ENCODE measurements at places on chromosomes 4 and X.

DNA sequence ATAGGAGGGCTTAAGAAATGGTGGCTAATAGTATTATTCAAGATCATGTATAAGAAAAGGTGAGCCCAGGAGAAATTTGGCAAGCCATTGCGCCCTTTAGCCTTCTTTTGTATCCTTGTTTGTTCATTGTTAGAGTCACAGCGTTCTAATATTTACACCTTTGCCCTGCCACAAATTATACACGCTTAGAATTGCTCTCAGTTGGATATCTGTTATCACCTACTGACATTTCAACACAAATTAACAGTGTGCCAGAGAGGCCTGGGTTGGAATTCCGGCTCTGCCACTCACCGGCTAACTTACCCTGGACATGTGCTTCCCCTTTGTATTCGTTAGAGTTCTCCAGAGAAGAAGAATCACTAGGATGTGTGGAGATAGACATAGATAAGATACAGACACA, 148.7 kb upstream of the KIT start:
- DNase-seq: no peak

- DNase-seq: no peak
Observed at GRCh38 chr4:52507774-52508173, 151.3 kb downstream of the USP46 start.

DNA sequence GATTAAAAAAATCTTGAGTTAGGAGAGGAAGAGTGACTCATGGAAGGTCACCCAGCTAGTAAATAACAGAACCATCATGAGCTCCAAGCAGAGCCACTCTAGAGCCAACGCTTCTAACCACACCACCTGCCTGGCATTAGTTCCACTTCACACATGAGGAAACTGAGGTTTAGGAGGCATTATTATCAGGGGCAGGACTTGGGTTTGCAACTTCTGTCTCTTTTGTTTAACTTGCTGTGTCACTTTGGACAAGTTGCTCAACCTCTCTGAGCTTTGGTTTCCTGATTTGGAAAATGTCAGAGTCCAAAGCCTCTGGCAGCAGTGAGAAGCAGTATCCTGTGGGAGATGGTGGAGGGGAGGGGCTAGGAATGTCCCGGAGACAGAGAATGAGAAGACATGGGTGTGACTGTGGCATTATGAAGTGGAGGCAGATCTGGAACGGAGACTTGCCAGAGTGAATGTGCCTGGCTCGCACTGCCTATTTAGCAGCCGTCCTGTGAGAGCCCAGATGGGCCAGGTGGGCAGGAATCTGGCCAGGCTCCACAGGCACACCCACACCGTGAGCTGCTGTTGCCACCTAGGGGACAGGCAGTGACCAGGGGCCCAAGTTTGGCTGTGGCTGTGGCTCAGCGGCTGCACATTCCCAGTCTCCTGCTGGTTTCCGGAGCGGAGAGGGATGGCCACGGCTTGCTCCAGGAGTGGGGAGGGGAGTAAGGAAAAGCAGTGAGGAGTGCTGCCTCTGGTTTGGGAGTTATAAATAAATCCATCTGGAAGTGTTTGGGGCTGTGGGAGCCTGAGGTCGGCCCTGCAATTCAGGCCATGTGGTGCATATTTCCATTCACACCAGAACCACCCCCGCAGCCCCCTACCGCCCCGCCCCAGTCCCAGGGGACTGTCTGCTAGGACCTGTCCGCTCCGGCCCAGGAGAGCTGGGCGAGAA, 93.4 kb downstream of the NHSL2 start:
- DNase-seq: no peak

DNA sequence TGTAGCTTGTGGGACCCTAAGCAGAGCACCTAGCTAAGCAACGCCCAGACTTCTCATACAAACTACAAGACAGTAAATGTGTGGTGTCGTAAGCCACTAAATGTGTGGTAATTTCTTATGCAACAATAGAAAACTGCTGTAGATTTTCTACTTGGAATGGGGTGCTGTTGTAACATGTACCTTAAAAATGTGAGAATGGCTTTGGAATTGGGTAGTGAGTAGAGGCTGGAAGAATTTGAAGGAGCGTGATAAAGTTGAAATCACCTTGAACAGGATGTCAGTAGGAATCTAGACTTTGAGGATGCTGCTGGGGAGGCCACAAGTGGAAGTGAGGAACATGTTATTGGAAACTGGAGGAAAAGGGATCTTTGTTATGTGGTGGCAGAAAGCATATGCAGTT, 43.2 kb upstream of the FUNDC1 start:
- no peak for DNase-seq

DNA sequence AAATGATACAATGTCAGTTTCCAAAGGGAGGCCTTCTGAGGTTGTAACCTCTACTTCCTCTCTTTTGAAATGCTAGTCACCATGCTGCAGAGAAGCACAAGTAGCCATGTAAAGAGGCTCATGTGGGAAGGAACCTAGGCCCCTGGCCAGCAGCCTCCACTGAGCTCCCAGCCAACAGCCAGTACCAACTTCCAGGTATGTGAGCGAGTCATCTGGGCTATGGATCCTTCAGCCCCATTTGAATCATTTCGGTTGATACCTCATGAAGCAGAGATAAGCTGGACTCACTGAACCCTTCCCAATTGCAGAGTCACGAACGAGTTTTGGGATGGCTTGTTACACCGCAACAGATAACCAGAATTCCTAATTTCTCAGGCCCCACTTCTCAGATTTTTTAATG, 187.0 kb upstream of the LDB2 start:
- no peak for DNase-seq

DNA sequence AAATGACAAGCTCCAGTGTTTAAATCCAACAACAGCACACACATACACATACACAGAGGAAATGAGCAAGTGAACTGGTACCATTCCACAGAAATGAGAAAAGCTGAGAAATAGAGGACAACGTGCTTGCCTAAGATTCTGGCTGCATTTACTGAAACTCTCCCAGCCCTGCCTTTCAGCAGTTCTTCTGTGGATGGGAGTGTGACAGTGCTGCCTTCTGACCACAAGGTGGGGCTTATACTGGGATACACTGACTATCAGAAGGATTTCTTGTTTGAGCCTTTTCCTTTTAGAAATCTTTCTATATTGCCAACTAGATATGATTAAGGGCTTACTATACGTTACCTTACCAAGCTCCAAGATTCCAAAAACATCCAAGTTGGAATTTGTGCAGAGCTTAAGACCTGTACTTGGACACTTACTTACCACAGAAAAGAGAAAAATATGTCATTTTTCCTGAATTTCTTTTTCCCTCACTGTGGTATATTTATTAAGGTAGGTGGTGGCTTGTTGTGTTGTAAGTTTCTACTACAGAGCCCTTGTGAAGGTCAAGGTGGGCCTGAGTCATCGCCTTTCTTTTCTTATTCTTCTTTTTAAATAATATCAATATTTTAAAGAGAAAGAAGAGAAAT, 10.7 kb upstream of the CXCL8 start:
- DNase-seq: peak; percentile 86

GRCh38 chr4:54645830-54646229, 11.9 kb upstream of the KIT start:
- DNase-seq: no peak

GRCh38 chr4:138209094-138209493, 33.1 kb downstream of the SLC7A11 start:
- no peak for DNase-seq

DNA sequence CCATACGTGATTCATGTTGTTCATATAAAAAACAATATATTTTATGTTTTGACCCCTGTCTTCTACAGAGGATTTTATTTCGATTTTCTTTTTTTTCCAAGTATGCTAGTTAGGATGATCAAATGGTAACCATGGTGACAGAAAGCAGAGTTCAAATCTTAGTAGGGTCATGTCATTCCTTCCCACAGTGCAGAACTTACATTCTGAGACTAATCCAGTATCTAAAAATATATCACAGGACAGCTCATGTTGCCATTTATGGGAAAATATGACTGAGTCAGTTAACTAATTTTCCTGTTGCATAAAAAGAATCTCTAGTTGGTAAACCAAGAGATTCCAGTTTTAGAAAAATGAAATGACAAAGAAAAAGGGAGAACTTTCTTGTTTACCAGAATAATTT, 209.5 kb downstream of the PARM1 start:
- no peak for DNase-seq

DNA sequence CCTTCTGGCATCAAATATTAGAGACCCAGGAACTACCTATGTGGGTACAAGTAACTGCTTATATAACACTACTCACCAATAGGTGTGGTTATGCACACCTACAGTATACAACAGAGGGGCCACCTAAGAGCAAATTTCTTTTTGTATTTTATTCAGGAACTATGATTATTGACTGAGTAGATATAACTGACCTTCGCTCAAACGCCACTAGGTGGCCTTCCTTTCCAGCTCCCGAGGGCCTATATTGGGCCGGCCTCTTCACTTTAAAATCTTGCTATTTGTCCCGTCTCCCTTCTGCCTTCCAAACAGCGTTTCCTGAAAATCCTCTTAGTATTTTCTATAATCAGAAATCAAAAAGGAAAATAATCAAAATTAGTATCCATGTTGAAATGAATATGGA, 19.9 kb upstream of the PABPC5 start:
- DNase-seq: no peak

- no peak for DNase-seq
Observed at GRCh38 chr4:15444276-15444675, 16.4 kb downstream of the C1QTNF7 start.

GRCh38 chr4:187840814-187841213, 154.8 kb upstream of the ZFP42 start:
- no peak for DNase-seq

DNA sequence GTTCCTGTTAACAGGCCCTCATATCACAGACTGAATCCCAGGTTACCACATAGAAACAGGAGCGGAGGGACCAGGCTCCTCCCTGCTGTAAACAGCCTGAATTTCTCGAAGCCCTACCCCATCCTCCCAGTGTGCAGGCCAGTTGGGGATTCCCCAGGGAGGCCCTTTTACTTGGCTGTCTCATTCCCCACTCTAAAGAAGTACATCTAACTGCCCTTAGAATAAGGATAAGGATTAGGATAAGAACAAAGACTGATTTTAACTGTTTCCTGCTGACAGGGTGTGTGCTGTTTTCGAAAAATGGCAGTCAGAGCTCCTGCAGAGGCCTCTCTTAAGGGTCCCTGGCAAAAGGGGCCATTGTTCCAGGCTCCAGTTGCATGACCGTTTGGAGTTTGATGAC, 133.7 kb downstream of the PAPSS1 start:
- DNase-seq: no peak

GRCh38 chr4:134567461-134567860, 365.9 kb upstream of the PABPC4L start:
- no peak for DNase-seq

DNA sequence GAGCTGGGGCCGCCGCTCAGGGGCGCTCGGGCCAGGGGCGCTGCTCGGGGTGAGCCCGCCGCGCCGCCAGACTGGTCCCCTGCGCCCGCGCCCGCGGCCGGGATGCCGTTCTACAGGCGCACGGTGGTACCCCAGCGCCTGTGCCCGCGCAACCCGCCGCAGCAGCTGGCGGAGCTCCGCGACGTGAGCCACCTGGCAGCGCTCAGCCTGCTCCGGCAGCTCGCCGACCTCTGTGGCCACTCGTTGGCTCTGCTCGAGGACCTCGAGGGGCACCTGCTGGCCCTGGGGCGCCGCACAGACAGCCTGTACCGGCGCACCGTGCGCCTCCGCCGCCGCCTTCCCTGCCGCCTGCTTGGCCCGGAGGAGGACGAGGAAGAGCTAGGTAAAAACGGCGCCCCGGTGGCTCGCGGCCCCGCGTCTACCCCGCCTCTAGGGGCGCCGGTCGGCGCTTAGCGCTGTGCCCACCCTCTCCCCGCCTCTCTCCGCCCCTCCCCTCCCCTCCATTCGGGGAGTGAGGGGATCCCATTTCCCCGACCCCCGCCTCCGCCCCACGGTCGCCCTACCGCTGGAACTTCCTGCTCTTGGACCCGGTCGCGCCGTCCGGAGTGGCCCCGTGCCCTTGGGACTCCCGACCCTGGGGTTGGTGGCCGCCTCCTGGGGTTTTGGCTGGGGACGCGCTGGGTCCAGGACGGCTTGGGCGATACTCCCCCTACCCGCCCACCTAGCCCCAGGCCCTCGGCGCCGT, 513 bp downstream of the NHSL2 start:
- DNase-seq: no peak

- no peak for DNase-seq
Observed at GRCh38 chr4:187711586-187711985, 284.0 kb upstream of the ZFP42 start.

DNA sequence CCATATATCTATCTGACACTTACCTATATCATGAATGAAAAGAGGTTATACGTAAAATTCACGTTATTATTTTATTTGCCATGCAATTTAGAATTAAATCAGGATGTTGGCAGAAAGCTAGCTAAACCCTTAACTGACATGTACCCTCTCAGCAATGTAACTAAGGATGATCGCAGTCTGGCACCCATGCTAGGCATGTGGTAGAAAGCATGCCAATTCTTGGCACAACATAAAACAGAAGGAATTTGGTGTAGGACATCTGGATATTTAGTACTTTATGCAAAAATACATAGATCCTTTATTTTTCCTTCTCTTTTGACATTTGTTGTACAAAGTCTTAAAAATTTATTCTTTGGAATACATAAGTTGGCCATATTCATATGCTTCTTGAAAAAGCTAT, 436.8 kb upstream of the FAT1 start:
- DNase-seq: no peak

DNA sequence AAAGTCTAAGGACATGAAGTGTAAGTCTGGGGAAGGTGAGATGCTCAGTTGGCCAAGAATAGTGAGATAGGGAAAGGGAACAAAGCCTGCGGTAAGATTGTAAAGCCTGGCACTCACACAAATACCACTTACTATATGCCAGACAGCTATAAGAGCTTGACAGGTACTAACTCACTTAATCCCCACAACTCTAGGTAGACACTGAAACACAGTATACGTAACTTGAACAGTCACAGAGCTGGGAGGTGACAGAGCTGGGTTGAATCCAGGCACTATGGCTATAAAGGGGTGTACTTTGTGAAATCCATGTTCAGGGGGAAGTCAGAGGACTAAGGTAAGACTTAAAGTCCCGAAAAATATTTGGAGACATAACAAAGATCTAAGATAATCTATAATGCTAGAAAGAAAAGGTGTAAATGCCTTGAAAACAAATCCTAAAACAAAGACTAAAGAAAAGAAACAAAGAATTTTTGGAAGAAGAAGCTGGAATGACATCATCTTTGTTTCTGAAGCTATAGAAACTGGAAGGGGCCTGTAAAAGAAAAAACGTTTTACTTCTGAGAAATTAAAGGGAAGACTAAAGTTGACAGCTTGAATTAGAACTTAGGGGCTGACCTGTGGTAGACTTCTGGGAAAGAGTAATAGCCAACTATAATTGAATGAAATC, 172.5 kb downstream of the PPP3CA start:
- DNase-seq: no peak

DNA sequence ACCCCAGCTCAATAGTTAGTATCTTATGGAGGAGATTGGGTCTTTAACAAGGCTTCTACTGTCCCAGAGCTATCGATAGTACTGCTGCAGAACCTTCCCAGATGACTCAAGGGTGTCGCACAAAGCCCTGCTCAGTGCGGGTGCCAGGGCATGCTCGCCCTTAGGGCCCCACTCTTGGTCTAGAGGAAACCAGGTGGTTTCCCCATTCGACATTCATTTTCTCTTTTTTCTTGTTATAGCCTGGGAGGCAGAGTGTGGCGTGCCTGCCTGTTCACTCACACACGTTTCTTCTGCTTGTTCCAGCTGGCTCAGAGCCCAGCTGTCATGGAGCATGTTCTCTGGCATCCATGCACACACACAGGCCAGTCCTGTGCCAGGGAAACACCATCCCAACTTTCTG, 144.5 kb downstream of the SMIM20 start:
- DNase-seq: no peak
